Progenitor cell of endocrine pancreas (in vitro differentiated cells): ENCODE measurements at places on chromosomes 12 and 14.

DNA sequence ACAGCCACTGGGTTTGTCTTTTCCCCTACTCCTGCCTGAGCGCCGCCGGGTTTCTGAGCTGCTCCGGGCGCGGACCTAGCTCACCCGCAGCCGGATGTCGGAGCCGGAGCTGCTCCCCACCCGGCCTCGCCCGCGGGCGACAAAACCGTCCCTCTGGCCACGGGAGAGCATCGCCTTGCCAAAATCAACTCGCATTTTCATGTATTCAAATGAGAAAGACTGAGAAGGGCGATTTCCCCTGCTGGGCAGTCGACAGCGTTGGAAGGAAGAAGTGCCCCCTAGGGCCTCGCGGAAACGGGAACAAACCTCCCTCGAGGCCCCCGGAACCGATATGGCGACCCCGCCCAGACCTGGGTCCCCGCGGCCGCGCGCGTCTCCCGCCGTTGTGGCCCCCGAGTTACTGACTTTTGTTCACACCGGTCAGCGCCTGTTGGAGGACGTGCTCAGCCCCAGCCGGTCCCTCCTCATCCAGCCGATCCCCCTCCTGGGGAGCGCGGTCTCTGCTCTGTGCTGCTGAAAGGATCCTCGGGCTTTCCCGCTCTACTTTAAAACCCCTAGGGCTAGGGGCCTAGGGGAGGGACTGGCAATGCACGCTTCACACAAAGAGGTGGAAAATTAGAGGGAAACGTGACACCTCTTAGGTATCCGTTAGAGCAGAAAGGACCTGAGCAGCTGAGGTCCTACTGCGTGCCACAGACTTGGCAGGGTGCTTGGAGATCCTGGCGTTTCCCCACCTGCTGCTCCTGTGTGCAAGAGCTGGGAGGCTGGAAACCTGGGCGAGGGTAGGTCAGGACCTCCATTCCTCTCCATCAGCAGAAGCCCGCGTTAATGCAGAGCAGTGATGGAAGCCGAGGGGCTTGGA is 4.3 kb downstream of the TTC6 start:
- no peak for DNase-seq

- DNase-seq: peak; percentile 90
These were observed at the start of gene HNRNPA1 for GRCh38 chr12:54280468-54281260. Gene HNRNPA1, plus strand, starts transcription at chr12:54280726. Its CDS starts 82 bp downstream, at chr12:54280808.

DNA sequence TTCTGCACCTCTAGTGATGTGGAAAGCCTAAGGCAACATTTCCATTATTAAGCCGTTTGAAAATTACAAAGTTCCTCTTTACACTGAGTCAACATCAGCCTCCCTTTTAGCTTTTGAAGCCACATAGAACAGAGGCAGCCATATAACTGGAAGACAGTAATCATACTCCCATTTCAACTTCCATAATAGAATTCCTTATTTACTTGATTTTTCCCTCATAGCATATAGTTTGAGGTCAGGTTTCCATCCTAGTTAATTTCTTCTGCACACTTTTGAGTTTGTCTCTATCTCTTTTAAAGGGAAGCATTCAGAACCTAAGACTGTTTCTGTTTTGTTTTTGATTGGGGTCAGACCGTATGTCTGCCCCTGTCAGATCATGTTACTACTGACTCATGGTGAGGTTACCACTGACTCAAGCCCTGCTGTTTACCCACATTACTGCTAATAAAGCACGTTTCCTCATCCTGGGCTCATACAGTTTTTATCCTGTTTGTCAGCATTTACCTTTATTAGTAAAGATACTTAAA is 161.0 kb downstream of the SLC38A4 start:
- DNase-seq: no peak

- no peak for DNase-seq
These were observed 25.6 kb downstream of the SYNE3 start for GRCh38 chr14:95490727-95491451.

DNA sequence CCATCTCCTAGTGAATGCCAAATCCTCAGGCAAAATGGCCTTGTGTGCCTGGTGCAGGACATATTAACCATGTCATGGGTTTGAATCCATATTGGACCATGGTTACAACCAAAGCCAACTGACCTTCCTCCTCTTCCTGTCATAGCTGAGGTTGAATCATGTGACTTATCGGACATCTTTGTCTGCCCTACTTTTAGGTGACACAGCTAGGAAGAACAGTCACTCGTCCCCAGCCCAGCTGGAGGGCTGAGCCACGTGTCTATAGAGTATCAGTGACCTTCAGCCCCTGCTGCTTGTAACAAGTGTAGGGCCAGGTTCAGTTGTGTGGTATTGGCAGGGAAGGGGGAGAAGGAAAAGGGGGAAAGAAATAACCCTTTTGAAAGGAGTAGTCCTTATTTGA is 225.2 kb downstream of the KTN1 start:
- no peak for DNase-seq

GRCh38 chr12:93762059-93762719 is 85.0 kb downstream of the CRADD start:
- no peak for DNase-seq

- no peak for DNase-seq
These were observed 32.0 kb downstream of the TMEM63C start for GRCh38 chr14:77213679-77214016.

- DNase-seq: no peak
These were observed 7.8 kb upstream of the NEK9 start for GRCh38 chr14:75134644-75135043.

DNA sequence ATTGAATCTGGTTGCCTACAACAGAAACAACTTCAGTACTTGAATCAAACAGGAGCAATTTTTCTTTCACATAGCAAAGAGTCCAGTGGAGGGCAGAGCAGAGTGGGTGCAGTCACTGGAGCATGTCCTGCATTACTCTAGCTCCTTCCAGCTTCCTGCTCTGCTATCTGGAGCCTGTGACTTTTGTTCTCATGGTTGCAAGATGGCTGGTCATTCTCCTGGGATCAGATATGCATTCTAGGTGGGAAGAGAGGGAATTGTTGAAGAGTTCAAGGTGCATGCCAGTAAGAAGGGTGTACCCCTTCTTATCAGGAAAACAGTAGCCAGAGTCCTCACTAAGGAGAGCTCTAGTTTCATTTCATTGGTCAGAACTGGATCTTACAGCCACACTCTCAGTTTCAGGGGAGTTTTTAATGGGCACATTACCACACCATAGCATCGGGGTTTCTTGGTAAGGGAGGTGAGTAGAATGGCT is 8.0 kb downstream of the IFT43 start:
- no peak for DNase-seq

- no peak for DNase-seq
These were observed 8.1 kb downstream of the CMAS start for GRCh38 chr12:22054155-22054554.

DNA sequence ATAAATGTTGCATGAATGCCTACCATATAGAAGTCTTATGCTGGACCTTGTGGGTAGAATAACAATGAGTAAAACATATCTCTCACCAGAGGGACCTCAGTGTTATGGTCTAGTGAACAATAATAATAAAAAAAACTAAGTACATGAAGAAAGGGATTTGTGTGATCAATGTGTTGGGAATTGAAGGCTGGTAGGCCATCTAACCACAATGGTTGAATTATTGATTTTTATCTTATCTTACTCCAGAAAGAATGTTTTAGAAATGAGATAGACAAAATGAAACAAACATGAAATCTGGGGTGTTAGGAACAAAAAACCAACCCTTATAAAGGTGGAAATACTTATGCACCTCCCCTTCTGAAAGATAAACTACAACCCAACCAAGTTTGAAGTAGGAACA is 243.9 kb upstream of the LRIG3 start:
- no peak for DNase-seq

DNA sequence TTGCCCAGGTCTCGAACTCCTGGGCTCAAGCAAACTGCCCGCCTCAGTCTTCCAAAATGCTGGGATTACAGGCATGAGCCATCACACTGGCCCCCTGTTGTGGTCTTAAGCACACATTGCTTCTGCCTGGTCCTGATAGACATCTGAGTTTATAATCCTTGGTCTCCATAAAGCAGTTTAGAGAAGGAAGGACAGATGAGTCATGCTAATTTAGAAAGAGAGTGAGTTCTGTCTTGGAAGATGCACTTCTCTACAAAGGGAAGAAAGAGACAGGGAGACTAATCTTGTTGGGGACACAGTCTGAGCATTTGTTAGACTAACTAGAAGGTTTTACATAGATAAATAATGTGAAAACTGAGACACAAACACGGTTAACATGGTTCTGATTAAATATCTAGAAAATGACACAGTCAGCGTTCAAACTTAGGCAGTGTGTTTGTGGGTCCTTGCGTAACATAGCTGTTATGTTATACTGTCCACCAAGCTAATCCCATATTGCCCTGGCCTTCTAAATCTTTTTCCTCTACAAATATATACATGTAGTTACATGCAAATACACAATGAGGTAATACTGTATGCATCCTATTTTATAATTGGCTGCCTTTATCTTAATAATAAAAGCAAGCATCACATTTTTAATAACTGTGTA is 31.0 kb downstream of the SAMD4A start:
- no peak for DNase-seq

- no peak for DNase-seq
These were observed 106.5 kb upstream of the PRKD1 start for GRCh38 chr14:30034152-30034551.

GRCh38 chr12:1515428-1515827 is 79.0 kb downstream of the FBXL14 start:
- no peak for DNase-seq

GRCh38 chr12:34402228-34402898 is 380.1 kb downstream of the ALG10 start:
- peak; percentile 7 for DNase-seq

- peak; percentile 35 for DNase-seq
These were observed 5.0 kb upstream of the SLC25A47 start for GRCh38 chr14:100317912-100318808.

DNA sequence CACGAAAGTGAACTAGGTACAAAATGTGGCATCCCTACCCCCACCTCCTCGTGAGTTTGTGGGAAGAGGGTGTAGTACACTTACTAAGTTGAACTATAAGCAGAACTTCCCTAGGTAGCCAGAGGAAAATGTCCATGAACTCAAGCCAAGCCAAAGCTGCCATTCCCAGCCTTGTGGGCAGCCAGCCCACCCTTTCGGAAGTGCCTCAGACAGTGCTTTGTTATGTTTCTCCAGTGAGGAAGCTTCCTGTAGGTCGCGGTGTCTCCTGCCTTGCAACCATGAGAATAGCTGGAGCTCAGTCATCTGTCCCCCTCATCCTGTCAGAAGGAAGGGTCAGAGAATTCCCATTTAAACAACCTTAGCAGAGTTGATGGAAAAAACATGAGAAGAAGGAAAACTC is 266.9 kb downstream of the DUSP6 start:
- DNase-seq: no peak

DNA sequence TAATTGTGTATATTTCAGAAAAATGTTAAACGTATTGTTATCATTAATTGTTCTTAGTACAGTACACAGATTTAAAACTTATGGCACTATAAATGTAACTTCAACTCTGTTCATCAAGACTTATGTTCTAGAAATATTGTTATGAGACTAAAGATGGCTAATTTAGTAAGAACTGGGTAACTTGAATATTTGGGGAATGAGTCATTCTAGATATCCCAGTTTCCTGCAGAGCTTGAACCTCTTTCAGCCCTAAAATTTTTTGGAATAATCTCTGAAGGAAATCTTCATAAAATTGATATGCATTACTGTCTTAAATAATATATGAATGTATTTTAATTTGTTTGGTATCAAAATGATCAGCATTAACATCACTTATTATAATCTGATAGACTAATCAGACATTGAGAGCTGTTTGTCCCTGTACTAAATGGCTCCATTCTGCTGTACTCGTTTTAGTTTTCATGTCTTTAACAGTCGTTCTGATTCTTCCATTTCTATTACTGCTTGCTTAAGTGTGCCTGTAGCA is 87.1 kb downstream of the VEZT start:
- no peak for DNase-seq

DNA sequence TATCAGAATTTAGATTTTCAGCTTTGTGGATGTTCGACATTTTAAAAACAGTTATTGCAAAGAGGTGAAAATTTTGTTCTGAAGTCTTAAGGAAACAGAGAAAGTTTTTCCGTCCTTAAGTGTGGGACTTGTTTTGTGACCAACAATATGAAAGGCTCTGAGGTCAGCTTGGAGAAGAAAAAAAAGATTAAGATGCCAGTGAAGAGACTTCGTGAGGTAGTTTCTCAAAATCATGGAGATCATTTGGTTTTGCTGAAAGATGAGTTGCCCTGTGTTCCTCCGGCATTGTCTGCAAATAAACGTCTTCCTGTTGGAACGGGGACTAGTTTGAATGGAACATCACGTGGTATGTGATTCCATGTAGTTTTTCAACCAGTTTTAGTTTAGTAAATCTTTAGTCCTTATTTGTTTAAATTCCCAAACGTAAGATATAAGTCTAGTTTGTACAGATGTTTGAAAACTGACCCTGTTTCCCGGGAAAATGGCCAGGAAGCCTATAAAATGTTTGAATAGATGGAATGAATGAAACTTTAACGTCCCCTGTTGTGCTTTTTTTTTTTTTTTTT is 682 bp downstream of the KIAA0586 start:
- no peak for DNase-seq

DNA sequence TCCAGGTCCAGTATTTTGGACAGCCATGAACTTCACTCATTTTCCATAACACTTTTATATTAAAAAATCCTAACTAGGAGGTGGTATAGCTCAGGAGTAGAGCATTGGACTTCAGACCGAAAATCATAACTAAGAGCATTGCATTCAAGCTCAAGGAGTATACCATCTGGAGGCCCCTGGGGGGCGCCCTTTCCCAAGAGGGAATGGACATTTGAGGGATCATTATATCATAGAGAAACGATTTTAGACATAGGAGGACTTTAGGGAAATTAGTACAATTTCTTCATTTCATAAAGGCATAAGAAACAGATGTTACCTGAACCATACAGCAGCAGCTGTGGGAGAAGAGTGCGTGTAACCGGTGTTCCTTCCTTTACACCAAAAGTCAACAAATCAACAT is 5.2 kb upstream of the ATG14 start:
- no peak for DNase-seq

- no peak for DNase-seq
These were observed 56.0 kb upstream of the ACSS3 start for GRCh38 chr12:81021834-81022233.

GRCh38 chr14:98769326-98769725 is 502.7 kb downstream of the BCL11B start:
- no peak for DNase-seq

GRCh38 chr14:92785667-92786426 is 8.3 kb upstream of the GOLGA5 start:
- no peak for DNase-seq

DNA sequence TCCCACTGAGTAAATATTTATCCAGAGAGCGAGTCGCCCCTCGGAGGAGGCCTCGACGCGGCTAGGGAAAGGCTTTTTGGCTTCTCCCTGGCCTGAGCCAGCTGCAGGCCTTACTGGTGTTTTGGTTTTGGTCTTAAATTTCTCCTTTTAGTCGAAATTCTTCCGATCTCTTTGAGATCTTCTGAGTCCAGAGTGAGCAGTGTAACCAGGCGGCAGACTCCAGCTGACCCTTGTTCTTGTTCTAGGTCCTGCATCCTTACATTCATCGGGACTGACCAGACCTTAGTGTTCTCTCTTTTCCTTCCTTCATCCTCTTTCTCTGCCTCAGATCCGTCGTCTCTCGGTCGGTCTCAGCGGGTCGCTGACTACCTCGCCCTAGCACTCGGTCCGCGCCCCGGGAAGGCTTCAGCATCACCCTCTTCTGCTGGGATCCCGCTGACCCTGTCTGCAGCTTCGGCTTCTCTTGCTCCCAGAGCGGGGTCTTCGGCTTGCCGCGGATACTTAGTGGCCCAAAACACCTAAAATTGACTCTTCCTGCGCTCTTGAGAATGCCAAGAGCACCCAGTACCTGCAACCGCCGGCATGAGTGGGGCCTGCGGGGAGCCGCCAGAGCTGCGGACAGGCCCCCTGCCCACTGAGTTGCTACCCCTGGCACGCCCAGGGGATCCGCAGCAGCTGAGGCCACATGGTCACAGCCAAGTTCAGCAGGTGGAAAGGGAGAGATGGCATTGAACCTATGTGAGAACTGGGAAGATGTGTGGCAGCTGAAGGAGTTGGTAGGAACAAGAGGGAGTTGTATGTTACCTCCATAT is 2.4 kb upstream of the PAX9 start:
- DNase-seq: no peak
